Astrocyte of the spinal cord (primary cell): ENCODE measurements at places on chromosomes 6 and 20.

DNA sequence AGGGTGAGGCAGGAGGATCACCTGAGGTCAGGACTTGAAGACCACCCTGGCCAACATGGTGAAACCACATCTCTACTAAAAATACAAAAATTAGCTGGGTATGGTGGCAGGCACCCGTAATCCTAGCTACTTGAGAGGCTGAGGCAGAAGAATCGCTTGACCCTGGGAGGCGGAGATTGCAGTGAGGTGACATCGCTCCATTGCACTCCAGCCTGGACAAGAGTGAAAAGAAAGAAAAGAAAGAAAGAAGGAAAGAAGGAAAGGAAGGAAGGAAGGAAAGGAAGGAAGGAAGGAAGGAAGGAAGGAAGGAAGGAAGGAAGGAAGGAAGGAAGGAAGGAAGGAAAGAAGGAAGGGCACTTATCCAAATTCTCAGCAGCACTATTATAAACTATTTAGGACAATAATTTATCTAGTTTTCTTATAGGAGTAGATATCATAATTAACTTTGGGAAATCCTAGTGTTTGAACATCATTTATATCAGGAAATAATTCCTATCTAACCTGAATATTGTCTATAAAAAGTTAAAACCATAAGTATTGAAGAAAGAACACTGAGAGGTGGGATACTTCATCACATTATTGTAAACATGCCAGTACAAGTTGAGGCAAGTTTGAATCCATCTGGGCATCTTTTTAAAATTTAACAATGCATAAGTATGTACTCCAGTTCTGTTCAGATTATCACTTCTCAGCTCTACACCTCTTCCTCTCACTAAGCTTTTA, 305.5 kb downstream of the SLC35F1 start:
- DNase-seq, result no peak

DNA sequence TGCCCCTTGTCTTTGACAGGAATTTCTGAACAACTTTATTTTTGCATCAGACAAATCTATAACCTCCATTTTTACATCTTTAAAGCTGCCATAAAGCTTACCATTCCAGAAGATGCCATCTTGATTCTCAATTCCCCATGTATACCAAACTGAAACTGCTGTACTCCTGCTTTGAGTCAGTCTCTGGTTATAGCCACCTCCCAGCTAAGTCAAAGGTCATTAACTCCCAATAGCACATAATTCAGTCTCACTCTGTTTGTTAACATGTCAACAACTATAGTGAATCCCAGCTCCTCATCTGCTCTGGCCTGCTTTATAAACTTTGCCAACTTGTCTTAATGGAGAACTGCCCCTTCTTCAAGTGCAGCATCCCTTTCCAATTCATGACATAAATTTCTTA, 343.6 kb downstream of the FRK start:
- no peak for DNase-seq

DNA sequence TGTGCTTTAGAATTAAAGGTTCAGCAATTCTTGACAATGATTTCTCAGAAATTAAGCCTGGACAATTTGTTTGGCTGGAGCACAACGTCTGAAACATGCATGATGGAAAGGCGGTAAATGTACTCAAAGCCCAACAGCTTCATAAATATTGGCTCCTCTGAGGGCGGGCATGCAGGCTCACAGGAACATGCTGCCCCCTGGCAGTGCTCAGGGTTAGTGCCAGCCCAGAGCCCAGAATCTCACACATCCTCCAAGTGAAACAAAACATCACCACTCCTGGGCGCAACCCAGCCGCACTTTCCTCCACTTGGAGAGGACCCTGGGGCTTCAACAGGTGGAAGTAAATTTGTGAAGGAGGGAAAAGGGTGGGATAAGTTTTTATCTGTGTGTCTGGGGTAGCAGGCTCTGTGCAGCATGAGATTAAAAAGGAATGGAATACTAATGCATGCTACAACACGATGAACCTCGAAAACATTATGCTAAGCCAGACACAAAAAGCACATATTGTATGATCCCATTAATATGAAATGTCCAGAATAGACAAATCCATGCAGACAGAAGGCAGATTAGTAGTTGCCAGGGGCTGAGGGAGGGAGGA, 54.1 kb upstream of the PTPRT start:
- no peak for DNase-seq

DNA sequence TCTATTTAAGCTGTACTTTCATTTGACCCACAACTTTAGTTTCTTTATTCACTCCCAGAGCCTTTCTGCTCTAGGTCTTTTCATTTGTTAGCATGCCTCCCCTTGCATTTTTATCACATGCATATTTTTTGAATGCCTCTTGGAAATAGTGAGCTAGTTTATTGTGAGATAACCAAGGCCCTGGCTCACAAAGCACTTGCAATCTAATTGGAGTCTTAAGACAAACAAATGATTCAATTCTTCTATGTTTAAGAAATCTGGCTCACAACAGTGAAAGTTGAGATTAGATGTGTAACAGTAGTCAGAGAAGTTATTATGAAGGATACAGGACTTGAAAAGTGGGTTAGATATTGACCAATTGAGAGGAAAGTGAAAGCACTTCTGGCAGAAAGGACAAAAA, 173.4 kb downstream of the MOXD1 start:
- DNase-seq, result peak; percentile 74

- peak; percentile 35 for DNase-seq
These were observed 838 bp downstream of the AHCY start for GRCh38 chr20:34302312-34302722.

DNA sequence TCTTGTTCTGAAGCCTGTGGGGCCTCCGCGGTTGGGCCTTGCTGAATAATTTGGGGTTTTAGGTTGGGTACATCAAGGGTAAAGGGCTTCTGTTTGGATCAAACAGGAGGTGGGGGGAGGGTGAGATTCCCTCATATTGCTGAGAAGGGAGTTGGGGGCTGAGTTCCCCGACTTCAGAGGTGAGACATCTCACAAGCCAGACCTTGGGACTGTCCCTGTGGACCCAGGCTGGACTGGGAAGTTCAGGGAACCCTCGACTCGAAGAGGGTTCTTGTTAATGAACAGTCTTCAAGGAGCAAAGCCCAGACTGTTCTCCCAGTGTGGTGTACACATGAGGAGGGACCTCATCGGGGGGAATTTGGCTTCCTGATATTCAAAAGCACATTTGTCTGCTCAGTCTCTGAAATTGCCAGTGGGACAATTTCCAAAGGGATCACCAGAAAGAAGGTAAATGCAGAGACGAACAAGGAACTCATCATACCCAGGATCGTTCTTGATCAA, 118.5 kb downstream of the SYCP2 start:
- no peak for DNase-seq

GRCh38 chr6:92647630-92648029, 771.7 kb downstream of the EPHA7 start:
- no peak for DNase-seq

DNA sequence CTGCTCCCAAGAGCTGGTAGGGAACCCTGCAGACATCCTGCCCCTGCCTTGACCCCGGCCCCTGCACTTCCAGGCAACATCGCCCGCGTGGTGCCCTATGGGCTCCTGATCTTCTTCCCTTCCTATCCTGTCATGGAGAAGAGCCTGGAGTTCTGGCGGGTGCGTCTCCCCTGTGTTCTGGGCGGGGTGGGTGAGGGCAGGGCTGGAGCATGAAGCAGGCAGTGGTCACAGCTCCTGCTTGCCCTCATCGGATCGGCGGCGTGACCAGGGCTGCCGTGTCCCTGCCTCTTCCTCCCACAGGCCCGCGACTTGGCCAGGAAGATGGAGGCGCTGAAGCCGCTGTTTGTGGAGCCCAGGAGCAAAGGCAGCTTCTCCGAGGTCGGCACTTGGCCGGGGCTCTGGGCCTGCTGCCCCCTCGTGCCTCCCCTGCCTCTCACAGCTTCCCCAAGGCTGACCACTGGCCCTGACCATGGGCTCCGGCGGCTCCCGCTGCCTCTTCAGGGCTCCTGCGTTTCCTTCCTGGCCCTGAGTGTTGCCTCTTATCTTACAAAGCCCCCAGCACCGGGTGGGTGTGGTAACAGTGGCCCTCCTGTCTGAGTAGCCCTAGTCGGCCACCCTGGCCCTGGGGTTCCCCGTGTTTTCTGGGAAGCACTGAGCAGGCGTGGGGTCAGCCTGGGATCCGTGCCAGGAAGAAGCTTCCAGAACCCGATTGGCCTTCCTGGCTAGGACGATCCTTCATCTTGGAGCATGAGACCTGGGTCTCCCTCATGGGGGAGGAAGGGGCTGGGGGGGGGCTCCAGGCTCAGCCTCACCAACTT, 8.0 kb upstream of the TNFRSF6B start:
- no peak for DNase-seq

DNA sequence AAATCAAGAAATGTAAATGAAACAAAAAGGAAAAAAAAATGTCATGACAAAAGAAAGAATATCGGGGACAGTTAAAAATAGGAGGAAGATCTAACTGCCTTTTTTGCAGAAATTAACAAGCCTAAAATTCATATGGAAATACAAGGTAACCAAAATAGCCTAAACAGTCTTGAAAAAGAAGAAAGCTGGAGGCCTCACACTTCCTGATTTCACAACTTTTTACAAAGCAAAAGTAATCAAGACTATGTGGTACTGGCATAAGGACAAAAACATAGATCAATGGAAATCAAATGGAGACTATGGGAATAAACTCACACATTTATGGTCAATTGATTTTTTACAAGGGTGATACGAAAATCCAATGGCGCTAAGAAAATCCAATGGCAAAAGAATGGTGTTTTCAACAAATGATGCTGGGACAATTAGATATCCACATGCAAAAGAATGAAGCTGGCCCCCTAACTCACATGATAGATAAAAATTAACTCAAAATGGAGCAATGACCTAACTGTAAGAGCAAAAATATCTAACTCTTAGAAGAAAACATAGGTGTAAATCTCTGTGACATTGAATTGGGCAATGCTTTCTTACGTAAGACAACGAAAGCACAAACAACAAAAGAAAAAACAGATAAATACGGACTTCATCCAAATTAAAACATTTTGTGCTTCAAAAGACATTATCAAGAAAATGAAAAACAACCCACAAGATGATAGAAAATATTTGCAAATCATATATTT, 24.5 kb downstream of the MAP3K5 start:
- DNase-seq, result no peak

DNA sequence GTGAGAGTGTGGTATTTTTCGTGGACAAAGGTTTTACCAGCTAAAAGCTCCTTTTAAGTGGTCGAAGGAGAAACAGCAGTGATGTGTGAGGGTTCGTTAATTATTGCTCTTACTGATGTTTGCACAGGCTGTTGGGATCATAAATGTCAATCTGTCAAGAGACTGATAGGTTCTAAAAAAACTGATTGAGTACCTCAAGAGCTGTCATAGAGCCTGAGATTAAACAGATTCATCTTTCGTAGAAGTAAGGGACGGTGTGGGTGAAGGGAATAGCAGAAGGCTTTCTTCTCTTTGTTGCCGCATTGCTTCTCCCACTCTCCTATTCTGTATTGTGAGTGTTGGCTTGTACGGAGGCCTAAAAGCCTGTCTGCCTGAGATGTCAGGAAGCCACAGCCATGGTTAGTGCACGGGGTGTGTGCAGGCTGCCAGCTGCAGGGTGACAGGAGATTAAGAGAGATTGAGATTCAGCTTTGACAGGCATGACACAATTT, 291.0 kb downstream of the ZFAND3 start:
- no peak for DNase-seq

- no peak for DNase-seq
These were observed 111.7 kb downstream of the TNFRSF21 start for GRCh38 chr6:47197682-47198640.

DNA sequence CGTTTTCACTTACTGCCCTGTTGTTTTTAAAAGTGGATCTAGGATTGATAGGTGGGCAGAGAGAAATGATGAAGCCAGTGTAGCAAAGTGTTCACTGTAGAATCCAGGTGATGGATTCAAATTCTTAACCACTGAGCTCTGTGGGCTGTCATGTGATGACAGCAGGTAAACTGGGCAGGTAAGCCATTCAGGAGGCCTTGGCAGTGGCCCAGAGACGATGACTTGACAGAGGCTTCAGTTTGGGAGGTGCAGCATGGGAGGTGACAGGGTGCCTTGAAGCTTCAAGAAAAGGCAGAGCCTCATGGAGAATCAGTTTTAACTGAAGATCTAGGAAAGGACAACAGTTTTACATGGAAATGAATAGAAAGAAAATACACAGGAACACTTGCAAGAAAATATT, 2.0 kb downstream of the NAA20 start:
- DNase-seq, result no peak

GRCh38 chr20:53793783-53794383, 200.2 kb upstream of the ZNF217 start:
- DNase-seq, result no peak

GRCh38 chr20:40766790-40767614, 78.0 kb upstream of the MAFB start:
- DNase-seq, result no peak

GRCh38 chr6:71722736-71723135, 163.6 kb upstream of the RIMS1 start:
- no peak for DNase-seq

GRCh38 chr6:38320358-38320757, 319.4 kb downstream of the BTBD9 start:
- DNase-seq, result no peak

DNA sequence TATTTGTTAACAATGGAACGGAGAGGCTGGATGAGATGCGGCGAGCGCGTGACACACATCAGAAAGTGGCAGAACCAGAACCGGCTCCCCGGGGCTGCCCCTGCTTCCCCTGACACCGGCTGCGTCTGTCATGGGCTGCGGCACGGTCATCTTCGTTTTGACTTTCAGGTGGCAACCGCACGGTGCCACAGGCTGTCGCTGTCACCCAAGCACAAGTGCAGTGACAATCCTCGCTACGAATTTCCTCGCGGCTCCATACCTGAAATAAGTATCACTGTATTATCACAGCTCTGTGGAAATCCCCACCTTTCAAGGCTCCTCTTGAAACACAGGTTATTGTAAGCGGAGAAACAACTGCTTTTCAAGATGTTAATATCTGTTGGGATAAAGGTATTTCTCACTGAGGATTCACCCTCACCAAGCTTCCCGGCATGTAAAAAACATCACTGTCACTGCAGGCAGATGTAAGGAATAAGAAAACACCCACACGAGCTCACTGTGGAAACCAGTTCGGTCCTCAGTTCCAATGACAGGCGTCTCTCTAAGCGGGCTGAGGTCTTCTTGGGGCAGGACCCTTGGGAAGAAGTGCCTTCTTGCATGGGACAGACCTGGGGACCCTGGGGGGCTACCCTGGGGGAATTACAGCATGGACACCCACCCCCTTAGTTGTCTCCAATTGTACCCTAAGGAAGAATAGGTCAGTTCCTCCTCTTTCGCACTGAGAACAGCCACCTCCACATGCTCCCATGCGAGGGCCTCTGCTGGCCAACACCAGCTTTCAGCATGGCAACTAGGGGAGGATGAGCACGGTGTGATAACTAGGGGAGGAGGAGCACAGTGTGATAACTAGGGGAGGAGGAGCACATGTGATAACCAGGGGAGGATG, 86.3 kb downstream of the DACT2 start:
- DNase-seq, result no peak

DNA sequence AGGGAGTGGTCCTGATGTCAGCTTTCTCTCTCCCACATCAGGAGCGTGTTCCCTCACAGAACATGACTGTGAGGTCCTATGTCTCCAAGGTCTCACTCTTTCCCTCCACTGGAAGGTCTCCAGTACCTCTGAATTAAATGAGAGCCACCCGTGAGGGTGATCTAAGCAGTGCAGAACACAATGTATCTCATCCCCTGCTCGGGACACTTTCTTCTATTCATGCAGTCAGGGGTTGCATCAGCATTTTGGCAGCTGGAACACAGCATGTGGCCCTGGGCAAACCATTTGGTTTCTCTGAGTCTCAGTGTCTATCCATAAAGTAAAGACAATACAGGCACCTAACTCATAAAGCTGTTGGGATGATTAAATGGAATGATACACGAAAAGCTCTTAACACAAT, 34.2 kb downstream of the MAFB start:
- DNase-seq, result peak; percentile 59

- no peak for DNase-seq
These were observed 77.2 kb downstream of the TMEM242 start for GRCh38 chr6:157246048-157246630.

- DNase-seq, result peak; percentile 86
These were observed 18.3 kb downstream of the HMGN4 start for GRCh38 chr6:26556263-26557070.
